COR-L47 (cell line): ENCODE measurements at places on chromosomes 7 and 10.

- DNase-seq = no peak
Observed at GRCh38 chr7:130356121-130356875, 11.7 kb downstream of the CPA5 start.

DNA sequence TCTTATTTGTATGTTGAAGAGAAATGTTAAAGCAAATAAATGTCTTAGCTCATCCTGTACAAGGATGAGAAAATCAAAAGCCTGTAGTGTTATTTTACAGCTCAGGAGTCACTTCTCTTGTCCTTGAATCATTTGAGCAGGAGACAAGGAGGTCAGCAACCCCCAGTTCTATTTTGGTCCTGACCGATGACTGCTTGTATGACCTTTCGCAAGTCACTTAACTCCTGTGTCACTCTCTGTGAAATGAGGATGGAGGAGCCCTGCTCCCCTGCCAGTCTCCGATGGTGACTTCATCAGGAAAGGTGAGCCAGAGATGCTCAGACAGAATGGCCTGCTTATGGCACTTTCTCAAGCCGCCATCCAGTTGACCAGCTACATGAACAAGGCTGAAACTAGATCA lies 101.0 kb downstream of the CELF2 start:
- no peak for DNase-seq

DNA sequence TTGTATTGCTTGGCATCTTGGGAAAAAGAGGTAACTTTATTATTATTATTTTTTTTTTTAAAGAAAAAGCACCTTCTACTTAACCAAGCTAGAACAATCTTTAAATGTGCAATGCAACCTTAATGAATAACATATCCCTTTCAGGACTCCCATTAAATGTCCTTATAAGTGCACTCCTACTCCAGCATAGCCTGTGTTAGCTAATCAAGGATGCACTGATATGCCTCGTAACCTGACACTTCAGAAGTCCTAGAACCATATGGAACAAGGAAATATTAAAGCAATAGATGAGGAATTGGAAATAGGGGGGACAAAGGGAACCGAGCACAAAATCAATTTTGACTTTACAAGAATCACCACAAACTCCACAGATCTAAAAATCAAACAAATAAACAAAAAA lies 522.4 kb downstream of the PARD3 start:
- no peak for DNase-seq

DNA sequence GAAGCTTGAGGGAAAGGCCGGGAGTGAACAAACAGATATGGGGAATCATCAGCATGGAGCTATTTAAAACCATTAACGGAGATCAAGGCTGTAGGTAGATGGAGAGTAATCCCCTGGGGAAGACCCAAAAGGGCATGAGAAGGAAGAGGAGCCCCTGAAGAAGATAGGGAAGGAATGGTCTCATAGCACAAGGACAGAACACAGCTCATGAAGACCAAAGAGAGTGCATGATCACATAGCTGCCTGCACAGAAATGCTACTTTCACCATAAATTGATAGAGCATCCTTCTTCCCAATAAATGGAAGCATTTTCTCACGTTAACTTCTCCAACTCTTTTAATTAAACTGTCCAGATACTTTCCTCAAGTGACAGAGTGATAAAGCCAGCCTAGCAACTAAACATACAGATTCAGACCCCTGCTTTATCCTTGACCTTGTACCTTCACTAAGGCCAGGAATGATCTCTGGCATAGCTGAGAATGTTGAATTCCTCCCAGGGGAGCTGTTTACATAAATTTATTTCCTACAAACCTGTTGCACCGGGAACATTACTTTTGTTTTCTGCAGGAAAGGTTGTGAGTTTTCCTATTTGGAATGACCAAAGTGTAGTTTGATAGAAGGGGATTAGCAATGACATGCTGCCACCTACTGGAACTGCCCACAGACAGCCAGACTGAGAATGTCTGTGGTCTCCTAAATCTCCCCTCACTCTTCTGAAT lies 110.8 kb upstream of the LRGUK start:
- DNase-seq = peak; percentile 25

GRCh38 chr7:33128631-33128989 lies 754 bp upstream of the BBS9 start:
- DNase-seq = no peak

DNA sequence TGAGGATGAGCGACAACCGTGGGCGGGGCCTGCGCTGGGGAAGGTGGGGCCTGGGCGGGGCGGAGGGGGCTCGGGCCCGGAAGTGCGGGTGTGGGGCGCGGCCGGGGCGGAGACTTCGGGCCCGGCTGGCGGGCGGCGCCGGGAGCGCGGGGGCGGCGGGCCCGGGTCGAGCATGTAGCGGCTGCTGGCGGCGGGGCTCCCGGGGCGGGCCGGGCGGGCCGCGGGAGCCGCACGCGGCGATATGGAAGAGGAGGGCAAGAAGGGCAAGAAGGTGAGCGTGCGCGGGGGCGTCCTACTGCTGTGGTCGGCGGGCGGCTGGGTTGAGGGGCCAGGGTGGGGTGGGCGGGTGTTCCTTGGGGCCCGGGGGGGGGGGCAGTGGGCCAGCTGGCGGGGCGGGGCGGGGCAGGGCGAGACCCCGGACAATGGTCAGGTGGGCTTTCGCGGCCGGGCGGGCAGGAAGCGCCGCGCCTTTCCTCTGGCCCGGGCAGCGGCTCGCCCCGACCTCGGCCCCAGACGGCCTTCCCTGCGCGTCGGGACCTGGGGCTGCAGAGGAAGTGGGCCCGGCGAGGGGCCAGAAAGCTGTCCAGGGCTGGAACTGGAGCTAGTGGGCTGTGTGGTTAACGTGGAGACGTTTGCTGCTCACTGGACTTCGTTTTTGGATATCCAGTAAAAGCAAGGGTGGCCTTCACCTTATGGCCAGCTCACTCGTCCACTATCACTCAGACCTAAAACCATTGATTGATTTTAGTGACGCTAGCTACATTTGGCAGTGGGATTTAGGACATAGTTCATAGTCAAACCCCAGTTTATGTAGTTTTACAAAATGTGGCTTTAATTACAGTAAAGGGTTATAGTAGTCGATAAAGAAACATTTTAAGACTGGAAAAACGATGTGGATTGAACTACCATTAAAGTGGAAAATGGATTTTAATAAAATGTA lies at the start of gene CCM2:
Gene CCM2 (plus strand): TSS at position 109 of the 940 bp plus-strand sequence. CDS start 133 bp downstream, at position 242.
- peak; percentile 18 for DNase-seq

DNA sequence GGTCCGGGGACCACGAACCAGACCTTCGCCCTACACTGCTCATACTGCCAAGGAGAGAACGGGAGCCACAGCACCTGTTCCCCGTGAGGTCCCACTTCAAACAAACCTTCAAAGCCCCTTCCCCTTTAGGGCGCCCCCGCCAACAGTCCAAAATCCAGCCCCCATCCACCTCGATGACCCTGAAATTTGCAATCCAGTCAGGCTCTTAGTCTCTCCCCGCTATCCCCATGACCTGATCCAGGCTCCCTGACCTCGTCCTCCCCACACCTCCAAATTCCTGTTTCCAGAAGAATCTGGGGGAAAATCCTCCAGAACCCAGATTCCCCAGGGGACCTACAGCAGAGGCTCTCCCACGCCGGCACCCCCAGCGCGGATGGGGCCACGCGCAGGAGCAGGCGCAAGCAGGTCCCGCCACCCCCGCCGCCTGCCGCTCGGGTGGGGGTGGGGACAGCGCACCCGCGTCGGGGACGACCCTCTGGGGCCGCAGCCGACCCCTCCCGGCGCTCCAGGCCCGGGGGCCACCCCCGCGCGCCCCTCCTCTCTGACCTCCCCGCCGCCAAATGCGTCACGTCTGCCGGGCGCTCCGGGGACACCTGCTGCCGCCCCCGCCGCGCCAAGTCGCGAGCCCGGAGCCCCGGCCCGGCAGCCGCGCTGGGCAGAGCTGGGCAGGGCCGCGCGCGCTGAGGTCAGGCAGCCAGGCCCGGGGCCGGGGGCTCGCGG lies 753 bp downstream of the CAMK2B start:
- DNase-seq = no peak

GRCh38 chr10:102683736-102684135 lies 30.5 kb downstream of the ARL3 start:
- DNase-seq = no peak

- no peak for DNase-seq
Observed at GRCh38 chr10:96856317-96856716, 24.2 kb downstream of the LCOR start.

- no peak for DNase-seq
Observed at GRCh38 chr7:94633687-94634086, 22.2 kb downstream of the SGCE start.

- DNase-seq = no peak
Observed at GRCh38 chr7:110187877-110188554, 902.9 kb upstream of the LRRN3 start.

- no peak for DNase-seq
Observed at GRCh38 chr7:157096286-157097055, 42.3 kb upstream of the UBE3C start.

- DNase-seq = no peak
Observed at GRCh38 chr10:114306116-114306973, 67.3 kb downstream of the VWA2 start.

DNA sequence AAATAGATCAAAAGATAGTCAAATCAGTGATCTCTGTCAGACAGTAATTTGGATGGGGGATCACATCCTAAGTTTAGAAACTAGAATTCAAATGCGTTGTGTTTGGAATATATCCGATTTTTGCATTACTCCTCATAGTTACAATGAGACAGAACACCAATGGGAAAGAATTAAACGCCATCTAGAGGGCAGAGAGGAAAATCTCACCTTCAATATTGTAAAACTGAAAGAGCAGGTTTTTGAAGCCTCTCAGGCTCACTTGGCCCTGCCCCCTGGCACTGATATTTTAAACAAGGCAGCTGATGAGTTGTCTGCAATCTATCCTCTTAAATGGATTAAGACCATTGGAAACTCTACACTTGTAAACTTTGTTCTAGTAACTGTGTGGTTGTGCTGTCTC lies 17.7 kb downstream of the FRG2B start:
- DNase-seq = no peak

GRCh38 chr7:140611641-140612040 lies 29.0 kb downstream of the DENND2A start:
- DNase-seq = no peak

- no peak for DNase-seq
Observed at GRCh38 chr10:25901199-25901598, 32.8 kb upstream of the MYO3A start.

DNA sequence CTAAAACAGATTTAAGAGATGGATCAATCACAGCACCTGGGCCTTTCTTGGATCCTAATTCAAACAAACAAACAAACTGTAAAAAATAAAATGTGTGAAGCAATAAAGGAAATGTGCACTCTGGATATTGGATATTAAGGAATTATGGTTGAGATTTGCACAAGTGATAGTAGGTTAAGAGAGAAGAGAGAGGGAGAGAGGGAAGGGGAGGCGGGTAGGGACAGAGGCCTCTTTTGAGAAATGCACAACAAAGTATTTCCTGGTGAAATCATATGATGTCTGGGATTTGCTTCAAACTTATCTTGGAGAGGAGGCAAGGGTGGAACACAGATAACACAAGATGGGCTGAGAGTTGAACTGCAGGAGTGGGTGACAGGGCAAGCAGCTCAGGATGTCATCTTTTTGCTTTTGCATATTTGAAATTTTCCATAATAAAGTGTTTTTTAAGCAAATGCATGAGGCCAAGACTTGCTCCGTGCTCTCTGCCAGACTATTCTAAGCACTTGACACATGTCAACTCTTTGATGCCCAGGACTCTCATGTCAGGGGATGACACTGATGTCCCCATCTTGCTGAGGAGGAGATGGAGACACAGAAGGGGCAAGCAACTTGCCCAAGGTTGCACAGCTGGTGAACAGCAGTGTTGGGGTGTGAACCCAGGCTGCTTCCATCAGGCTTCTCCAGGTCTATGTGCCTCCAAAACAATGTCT lies 9.1 kb upstream of the AEBP1 start:
- no peak for DNase-seq

GRCh38 chr7:150965273-150965830 lies 12.8 kb downstream of the KCNH2 start:
- DNase-seq = no peak

DNA sequence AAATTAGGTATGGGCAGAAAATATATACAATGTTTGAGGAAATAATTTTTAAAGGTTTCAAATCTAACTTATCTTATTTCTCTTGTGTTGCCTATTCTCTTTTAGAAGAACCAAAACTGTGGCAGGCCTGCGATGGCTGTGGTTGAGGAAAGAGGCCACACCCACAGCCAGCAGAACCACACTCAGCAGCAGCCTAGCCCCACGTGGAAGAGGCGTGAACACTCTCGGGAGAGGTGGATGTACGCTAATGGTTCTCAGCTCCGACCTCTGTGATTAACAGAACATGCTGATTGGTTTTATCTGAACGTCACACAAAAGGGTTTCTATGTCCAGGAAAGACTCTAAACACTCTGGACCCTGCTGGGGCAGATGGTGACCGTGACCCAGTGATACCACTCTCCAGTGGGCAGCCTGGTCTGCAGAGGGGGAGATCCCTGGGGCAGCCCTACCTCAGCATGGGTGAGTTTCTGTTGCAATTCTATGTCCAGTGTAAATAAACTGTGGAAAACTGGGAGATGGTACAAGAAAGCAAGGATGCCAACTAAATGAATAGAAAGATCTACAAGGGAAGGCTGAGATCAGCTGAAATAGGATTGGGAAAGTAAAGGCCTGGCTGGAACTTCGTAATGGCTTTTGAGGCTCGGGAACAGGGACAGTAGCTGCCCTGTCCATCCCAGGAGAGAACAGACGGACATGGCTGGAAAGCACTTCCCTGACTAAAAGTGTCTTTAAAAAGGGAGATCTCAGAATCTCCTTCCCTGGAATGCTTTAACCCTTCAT lies 26.6 kb downstream of the DIP2C start:
- no peak for DNase-seq

DNA sequence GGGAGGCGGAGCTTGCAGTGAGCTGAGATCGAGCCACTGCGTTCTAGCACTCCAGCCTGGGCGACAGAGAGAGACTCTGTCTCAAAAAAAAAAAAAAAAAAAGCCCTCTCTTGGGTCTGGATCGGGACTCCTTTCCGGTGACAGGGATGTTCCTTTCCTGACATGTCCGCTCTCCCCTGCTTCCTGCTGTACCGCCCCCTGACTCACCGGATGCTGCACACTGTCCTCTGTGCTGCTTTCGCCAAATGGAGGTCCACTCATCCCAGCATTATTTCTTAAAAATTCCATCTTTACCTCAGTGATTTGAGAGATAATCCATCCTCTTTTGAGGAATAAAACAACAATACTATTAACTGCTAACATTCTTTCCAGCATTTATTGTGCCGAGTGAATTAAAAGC lies 113.8 kb upstream of the EEPD1 start:
- DNase-seq = no peak

DNA sequence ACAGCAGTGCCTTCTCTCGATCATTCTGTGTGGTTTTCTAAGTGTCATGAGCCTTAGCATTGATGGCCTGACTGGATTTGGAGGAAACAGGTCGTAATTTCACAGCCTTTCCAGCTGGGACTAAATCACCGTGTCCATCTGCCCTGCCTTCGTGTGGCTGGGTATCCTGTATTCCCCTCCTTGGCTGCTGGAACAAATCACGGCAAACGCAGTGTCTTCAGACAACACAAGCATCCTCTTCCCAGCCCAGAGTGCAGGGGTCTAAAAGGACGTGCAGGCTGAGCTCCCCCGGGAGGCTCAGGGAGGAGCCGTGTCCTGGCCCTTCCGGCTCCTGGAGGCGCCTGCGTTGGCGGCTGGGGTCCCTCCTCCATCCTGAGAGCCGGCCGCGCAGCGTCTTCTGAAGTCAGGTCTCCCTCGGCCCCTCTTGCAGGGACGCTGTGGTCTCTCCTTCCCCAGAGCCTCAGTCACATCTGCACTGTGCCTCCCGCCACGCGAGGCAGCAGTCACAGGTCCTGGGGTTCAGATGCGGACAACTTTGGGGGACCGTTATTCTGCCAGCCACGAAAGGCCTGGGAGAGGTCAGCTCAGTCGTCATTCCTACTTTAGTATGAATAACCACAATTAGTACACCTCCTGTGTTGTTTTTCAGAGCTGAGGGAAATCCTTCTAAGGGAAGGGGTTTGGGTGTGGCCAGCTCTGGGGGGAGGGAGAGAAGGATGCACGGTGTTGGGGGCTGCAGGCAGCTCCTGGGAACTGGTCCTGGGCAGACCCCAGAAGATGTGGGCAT lies 41.1 kb downstream of the FAM20C start:
- DNase-seq = no peak
